ENCODE measurements at places on chromosomes 7 and 10. TPM values are rescaled to one million over a fixed set of nuclear protein-coding genes. Genes with fewer than 3 reads are reported as not detected.

GRCh38 chr7:44473295-44473694 lies 17.2 kb downstream of the NUDCD3 start:
- peak overlapping the region; percentile 61 for H3K27ac ChIP-seq
- no peak for DNase-seq
- H3K4me1 ChIP-seq: peaks cover 4% of the 10 kb centered on the region

- H3K27me3 ChIP-seq: no peaks in the 10 kb centered on the region
- no peak overlapping the region for H3K27ac ChIP-seq
- H3K4me3 ChIP-seq: no peak overlapping the region
- H3K4me1 ChIP-seq: no peaks in the 10 kb centered on the region
- no peak for DNase-seq
- H3K36me3 ChIP-seq: no peaks in the 10 kb centered on the region
These were observed 526.4 kb downstream of the KIF20B start for GRCh38 chr10:90227786-90228185.

DNA sequence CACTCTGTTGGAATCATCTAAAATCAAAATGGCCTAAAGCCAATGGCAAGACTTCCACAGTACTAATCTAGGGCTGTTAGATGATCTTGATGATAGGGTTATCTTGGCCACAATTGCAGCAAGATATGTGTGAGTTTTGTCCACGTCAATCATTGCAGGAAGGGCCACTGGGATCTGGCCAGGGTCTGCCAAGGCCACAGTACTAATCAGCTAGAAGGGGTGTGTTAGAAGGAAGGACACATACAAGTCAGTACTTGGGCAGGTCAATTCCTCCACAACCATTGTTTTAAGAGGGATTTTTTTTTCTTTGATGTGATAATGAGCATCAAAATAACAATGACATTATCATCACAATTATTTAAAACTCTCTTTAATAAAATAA lies 1.6 kb downstream of the LMOD2 start:
- H3K36me3 ChIP-seq: no peaks in the 10 kb centered on the region
- no peaks in the 10 kb centered on the region for H3K4me1 ChIP-seq
- H3K27me3 ChIP-seq: peaks cover 10% of the 10 kb centered on the region
- H3K27ac ChIP-seq: no peak overlapping the region

Gene PLAU
- 19.5 TPM for total RNA-seq

Gene RET
- 0.28 TPM for total RNA-seq
